ENCODE measurements at places on chromosomes 11 and 22. TPM values are rescaled to one million over a fixed set of nuclear protein-coding genes. Genes with fewer than 3 reads are reported as not detected.

Gene EHF
- total RNA-seq, result 226 TPM

Gene TREH
- total RNA-seq, result 1.2 TPM

DNA sequence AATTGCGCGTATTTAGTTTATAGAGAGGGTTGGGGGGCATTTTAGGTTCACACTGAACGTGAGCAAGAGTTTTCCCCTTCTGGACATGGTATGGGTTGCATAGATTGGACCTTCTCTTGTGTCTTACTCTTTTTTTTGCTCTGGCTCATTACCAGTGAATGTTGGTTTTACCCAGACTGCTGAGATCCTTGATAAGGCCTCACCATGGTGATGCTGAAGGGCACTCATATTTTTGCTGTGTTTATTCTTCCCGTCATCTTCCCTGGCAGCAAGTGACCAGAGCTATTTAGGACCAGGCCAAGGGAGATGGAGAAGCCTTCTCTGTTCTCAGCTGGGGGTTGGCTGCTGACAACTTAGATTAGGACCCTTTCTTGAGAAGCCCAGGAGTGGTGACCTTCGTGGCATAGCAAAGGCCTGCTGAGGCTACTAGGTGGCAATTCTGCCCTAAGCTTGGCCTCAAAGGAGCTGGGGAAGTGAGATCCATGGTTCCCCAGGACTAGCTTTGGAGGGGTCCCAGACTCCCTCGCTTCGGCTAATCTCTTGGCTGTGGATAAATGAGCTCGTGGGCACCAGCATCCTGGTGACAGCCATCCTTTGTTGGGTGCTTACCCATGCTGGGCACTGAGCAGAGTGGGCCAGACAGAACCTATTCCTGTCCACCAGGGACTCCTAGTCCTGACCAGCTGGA lies 47.3 kb downstream of the GRIK4 start:
- no peak for DNase-seq

DNA sequence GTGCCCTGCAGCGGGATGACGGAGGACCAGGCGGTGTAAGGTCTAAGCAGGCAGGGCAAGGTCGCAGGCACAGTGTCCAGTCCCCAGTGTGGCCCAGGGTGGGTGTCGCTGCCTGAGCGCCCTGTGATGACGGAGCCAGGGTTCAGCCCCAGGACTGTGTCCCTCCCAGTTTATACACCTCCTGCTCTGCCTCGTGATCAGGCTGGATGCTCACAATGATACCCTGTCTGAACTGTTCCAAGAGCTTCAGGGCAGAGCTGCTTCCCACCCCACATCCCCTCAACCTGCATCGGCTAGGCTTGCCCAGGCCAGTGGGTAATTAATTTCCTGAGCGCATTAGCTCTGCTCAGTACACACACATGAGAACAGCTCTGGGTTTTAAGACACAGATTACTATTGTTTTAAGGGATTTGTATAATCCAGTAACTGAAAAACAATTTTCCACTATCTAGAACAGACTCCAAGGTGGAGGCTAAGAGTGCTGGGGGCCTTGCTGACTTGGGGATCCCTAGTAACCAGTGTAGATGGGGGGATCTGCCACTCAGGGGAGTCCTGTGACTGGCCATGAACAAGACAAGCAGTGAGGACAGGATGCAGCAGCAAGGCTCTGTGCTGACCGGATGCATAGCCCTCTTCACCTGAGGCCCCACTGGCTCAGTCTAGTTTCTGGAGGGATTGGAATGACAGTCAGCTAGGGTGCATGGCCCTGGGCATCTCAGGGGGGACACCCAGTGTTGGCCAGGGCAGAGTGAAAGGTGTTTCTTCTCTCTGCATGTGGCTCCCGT lies 34.1 kb downstream of the GNAZ start:
- DNase-seq, result no peak

GRCh38 chr11:2328021-2328420 lies 26.2 kb downstream of the TSPAN32 start:
- no peak for DNase-seq

- DNase-seq, result no peak
These were observed 3.5 kb upstream of the FOXRED2 start for GRCh38 chr22:36510384-36510783.

DNA sequence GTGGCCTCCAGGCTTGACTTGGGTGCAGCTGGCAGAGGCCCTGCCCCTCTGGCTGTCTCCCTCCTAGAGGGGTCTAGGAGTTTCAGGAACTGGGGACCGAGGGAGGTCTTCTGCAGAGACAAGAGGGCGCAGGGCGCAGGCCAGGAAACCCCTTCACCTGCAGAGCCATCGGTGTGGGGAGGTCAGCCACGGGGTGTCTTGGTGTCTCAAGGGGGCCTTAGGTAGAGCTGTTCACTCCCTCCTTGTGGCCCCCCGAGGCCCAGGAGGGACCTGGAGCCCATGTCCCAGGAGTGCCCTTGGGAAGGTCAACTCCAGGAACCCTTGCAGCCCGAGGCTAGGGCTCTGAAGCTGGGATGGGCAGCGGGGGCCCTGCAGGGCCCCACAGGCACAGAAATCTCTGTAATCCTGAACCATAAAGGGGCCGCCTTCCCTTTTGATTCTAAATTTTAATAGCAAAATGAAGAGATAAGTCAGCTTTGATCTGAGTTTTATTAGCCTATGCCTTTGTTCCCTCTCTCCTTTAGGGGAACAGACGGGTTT lies 31.4 kb upstream of the TH start:
- peak; percentile 6 for DNase-seq

GRCh38 chr11:104650234-104650633 lies 248.0 kb downstream of the CASP12 start:
- no peak for DNase-seq

All from left colon (tissue), 2 donors.